ENCODE measurements at places on chromosomes 4 and X.
A peak's percentile ranks its signal among the peaks of the same experiment; 100 is the strongest.

- DNase-seq, result no peak
These were observed 78.9 kb downstream of the NDST3 start for GRCh38 chr4:118113220-118113619.

GRCh38 chr4:30953799-30954198 is 233.6 kb downstream of the PCDH7 start:
- DNase-seq, result no peak

DNA sequence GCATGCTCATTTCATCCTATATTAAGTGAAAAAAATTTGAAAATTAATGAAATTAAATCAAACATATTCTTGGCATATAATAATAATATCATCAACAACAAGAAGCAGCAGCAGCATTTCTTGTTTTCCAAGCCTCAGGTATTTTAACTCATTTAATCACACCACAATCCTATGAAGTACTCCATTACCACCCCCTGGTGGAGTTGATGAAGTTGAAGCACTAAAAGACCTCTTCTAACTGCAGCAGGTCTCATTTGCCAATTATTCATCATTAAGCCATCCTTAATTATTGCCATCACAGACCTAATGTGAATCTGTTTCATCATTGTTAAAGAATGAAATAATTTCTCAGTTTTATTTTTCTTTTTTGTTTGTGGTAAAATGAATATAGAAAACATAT is 801.4 kb upstream of the GRID2 start:
- no peak for DNase-seq

DNA sequence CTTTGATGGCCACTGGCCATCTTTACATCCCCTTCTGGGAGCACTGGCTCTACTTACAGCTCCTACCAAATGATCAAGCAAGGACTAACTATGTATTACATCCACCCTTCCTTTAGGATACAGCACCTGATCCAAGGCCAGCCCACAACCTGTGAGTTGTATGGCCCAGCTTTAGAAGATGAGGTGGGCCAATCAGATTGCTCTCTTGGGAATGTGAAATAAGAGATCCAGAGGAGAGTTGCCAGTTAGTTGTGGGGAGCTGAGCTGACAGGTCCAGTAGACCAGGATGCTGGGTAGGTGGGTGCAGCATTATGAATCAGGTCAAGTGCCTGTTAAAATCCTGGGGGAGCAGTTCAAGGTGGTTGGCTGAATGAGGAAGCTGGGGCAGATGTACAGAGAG is 111.5 kb downstream of the GNL3L start:
- DNase-seq, result no peak

DNA sequence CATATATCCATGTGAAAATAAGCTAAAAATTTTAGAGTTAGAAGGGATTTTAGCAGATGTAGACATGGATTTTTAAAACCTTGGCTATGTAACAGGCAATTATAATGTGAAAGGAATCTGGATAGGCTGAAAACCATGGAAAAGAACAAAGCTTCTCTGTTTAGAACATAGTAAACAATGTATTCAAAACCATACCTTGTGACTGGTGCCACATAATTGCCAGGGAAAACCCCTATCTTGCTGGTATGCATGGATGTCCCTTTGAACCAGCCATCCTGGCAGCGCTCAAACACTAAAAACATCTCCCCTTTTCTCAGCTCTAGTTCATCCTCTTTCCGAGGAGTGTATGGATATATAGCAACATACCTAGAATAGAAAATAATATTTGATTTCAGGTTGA is 110.6 kb upstream of the CBR4 start:
- no peak for DNase-seq

- peak; percentile 60 for DNase-seq
These were observed 32.1 kb upstream of the GK start for GRCh38 chrX:30620980-30621618.

- DNase-seq, result peak; percentile 10
These were observed 500 bp downstream of the GAR1 start for GRCh38 chr4:109816082-109816442.

Data from inflammatory macrophage treated with lipopolysaccharide for 1 hour (primary cell).